SW 1271 (cell line): ENCODE measurements at places on chromosomes 16 and 17.

DNA sequence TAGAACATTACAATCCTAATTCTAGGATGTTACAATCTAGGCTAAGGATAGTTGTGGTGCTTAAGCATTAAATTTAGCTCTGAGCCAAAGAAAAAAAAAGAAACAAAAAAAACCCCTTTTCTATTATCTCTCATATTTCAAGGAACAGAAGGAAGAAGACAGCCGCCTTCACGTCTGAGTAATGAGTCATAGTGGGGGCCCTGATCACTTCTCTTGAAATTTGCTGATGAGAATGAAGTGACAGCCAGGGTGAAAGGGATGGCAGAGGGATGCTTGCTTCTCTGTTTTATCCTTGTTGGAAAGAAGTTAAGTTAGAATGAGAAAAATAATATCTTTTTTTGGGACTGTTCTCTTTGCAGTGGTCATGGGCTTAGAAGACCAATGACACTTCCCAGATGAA lies 82.6 kb upstream of the MPHOSPH6 start:
- DNase-seq: no peak

GRCh38 chr16:27084307-27085028 lies 17.7 kb downstream of the C16orf82 start:
- no peak for DNase-seq

GRCh38 chr16:51450909-51451308 lies 299.8 kb upstream of the SALL1 start:
- DNase-seq: no peak

DNA sequence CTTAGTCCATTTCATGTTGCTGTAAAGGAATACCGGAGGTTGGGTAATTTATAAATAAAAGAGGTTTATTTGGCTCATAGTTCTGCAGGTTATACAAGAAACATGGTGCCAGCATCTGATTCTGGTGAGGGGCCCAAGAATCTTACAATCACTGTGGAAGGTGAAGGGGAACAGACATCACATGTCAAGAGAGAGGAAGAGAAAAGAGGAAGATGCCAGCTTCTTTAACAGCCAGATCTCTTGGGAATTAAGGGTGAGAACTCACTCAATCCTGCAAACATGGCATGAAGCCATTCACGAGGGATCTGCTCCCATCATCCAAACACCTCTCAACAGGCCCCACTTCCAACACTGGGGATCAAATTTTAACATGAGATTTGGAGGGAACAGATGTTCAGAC lies 49.5 kb downstream of the BMERB1 start:
- no peak for DNase-seq

GRCh38 chr17:53061446-53061845 lies 761.3 kb upstream of the KIF2B start:
- no peak for DNase-seq

DNA sequence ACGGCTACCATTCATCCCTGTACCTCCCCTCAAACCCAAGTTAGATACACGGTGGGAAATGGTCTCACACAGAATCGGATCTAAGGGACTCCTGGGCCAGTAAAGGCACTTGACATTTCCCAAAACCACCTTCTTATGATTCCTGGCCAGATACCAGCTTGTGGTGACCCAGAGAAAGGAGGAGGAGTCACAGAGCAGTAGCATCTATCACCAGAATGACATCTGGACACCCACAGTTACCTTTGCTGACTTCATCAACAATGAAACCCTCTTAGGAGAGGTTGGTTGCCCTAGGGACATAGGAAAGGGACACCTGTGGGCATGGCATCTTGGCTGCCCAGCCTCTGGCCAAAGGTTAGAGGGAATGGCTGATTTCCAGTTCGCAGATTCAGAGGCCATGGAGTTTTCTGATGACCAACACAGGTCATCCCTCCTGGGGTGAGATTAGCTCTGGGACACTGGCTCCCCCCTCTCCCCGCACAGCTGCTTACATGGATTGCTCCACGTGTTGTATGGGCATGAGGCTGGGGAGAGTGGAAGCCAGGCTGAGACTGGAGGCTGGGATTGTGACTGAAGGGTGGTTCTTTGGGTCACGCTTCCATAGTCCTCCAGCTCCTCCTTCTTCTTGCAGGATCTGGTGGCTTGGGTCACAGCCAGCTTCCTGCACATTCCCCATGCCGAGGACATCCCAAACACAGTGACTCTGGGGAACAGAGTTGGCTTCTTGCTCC lies 1.4 kb upstream of the AOC3 start:
- DNase-seq: no peak

- no peak for DNase-seq
These were observed 23.0 kb downstream of the NLRC5 start for GRCh38 chr16:57012353-57012752.

DNA sequence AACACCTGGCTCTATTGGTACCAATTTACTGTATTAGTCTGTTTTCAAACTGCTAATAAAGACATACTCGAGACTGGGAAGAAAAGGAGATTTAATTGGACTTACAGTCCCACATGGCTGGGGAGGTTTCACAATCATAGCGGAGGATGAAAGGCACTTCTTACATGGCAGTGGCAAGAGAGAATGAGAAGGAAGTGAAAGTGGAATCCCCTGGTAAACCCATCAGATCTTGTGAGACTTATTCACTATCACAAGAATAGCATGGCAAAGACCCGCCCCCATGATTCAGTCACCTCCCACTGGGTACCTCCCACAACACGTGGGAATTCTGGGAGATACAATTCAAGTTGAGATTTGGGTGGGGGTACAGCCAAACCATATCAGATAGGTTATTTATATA lies 22.6 kb upstream of the GOSR1 start:
- no peak for DNase-seq

DNA sequence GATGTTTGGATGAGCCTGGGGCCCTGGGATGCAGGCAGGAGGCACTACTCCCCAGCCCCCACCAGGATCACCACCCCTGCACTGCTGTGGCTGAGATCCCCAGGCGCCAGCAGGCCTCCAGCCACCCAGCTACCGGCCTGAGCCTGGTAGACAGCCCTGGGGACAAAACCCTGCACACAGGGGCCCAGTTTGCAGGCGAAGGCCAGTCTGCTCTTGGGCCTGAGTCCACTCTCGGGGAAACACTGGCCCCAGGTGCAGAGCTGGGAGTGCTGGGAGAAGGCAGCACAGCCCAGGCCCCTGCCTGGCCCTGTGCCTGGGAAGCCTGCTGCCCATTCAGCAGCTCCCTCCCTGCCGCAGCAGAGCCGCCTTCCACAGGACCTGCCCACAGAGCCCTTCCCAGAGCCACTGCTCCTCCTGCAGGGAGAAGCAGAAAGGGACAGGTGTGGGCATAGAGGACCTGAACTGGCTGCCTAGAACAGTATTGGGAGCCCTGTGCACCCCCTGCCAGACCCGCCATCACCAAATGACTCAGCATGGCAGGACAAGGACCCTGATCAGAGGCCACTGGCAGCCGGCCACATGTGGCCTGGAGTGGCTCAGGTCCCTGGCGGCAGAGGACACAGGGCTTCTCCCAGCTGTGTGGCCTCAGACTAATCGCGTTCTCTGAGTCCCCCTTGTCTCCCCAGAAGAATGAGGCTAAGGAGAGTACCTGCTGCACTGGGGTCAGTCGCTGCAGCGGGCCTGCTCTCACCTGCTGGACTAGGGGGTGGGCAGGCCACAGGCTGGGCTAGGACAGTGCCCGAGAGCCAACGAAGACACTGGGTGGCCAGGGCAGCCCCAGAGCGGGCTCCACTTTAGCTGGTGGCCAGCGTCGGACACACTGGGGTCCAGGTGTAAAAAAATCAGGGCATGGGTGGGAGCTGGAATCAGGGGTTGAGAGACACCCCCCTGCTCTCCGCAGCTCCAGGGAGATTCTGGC lies 10.7 kb downstream of the MSRB1 start:
- no peak for DNase-seq

GRCh38 chr16:78211946-78212345 lies 112.5 kb downstream of the WWOX start:
- no peak for DNase-seq

DNA sequence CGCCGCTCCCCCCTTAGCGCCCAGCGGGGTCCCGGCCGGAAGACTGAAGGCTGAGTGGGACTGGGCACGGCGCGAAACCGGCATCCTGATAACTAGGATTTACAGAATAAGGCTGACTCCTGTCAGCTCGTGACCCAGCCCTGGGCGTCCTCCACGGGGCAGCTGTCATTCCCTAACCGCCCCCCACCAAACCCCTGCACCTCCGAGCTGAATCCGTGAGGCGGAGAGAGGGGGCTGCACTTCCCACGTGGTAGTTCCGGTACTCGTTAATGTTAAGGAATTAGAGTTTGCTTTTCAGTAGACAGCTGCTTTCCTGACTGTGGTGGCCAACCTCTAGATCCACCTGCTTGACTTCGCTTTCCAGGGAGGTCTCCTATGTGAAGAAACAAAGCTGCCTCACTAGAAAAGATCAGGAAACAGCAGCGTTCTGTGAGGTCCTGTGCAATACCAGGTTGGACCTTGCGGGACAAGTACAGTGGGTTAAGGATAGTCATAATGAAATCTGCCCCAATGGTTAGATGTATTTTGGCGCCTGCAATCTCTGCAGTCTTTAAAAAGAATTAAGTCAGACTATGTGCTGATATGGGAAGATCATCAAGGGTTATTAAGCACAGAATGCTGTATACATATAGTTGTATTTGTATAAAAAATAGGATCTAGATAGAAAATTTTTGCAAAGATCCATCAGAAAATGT lies 1.1 kb upstream of the WBP2 start:
- DNase-seq: no peak

DNA sequence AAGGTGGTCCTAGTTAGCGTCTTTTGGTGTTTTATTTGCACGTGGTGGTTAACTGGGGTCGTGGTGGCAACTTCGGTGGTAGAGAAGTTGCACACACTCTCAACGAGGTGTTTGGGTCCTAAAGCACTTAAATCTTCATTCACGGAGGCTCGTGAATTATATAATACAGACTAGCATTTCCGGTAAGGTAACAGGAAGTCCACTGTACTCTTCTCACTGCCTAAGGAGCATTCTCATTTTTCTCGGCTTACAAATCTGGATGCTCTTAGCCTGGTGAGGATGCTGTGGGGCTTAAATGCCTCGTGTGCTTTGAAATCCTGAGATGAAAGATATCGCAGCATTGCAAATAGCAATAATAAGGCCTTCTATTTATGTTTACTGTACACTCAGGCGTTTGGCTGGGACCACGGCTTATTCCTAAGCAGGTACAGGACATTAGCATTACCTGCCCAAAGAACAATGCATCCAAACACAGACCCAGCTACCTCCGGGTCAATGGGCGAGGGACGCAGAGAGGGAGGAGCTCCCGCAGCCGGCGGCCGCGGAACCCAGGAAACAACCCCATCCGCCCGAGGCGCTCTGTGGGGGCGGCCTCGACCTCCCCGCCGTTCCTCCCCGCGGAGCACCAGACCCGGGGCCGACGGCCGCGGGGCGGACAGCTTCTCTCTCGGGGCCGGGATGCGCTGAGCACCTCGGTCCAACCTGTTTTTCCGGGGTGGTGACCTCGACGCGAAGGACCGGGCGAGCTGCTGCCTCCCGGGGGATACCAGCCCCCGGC lies 856 bp downstream of the DNAJA2 start:
- peak; percentile 35 for DNase-seq

DNA sequence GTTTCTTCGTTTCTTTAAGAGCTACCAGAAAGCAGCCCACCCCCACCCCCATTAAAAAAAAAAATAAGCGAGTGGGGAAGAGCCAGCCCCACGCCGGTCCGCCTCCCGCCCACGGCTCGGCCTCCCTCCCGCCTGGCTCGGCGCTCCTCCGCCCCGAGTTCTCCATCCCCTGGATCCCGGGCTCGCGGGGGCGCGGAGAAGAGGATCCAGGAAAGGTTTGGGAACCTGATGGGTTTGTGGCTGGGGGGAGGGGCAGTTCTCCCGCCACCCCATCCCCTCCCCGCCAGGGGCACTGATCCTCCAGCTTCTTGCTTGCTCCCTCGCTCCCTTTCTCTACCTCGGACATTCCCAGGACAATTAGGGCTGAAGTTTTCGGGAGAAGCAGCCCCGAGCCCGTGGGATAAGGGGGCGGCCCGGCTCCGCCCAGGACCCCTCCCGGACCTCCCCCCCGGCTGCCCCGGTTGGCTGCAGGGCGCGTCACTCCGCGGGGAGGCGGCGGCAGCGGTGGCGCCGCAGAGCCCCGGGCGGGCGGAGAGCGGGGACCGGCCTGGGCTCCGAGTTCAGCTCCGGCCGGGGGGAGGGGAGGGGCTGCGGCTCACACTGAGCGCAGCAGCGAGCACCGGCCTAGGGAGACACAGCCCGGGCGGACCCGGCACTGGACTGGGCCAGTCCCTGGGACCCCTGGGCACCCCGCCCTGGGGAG lies 1.0 kb upstream of the SALL1 start:
- DNase-seq: peak; percentile 15

- no peak for DNase-seq
These were observed 172.6 kb downstream of the CDK5R1 start for GRCh38 chr17:32659419-32659842.
